ENCODE measurements at places on chromosomes 2 and 18.
A peak's percentile ranks its signal among the peaks of the same experiment; 100 is the strongest.

DNA sequence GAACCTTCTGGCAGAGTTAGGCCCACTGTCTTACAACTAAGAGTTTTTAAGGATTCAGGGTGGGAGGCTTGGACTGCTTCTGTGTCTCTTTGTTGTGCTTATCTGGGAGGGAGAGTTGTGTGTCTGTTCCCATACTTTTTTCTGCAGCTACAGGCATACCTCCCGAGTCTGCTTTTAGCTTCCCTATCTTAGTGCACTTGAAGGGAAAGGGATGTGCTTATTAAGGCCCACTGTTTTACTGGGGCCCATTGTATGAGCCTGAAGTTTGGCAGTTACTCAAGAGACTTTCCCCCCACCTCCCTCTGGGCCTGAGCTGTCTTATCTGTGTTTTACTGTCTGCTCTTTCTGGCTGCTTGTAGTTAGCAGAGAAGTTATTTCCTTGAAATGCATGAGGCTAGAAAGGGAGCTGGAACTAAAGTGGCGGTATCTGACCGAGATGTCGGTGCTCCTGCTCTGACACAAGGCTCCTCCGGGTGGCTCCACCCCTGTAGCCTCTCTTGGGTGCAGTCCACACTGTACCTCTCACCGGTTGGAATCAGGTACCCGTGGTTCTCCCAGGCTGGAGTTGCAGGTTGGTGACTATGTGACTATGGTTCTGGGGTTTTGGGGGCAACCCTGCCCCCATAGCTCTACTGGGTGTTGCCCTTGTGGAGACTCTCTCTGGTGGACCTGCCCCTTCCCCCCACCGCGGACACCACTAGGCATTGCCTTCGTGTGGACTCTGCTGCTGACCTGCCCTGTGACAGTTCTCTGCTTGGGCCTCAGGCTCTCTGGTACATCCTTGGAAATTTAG is 12.9 kb downstream of the UBR3 start:
- DNase-seq: no peak

- no peak for DNase-seq
Measured at GRCh38 chr2:238097201-238097987, 2.7 kb upstream of the ESPNL start.

GRCh38 chr2:108833219-108833618 is 46.6 kb downstream of the CCDC138 start:
- no peak for DNase-seq

- no peak for DNase-seq
Measured at GRCh38 chr18:79748321-79749180, 49.2 kb upstream of the KCNG2 start.

- no peak for DNase-seq
Measured at GRCh38 chr18:76708071-76708721, 114.2 kb upstream of the ZNF236 start.

GRCh38 chr18:13336841-13337240 is 118.3 kb downstream of the LDLRAD4 start:
- DNase-seq: no peak

DNA sequence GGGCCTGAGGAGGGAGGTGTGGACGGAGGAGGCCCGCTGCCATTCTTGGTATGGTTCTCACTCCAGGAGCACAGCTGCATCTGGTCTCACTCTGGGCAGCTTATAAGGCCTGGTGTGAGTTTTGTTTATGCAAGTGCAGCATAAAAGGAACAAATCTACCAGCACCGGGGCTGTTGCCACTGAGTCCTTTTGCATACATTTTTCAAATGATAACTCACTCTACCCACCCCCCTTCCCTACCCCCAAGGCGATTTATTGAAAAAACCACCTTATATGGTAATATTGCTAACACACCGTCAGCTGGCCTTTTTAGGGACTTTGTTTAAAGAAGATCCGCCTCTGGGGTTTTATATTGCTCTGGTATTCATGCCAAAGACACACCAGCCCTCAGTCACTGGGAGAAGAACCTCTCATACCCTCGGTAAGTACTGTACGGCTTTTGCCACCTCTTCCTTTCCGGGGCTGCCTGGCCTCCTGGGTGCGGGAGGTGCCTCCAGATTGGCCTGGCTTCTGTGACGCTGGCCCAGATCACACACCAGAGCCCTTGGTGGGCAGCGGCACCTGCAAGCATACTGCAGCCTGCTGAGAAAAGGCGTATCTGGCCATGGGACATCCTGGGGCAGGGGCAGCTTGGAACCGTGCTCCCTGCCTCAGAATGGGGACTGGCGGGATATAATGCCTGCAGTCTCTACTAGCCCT is at the start of gene ACTG2:
Gene ACTG2 (plus strand): TSS at position 378 of the 699 bp plus-strand sequence. CDS start 8,304 bp downstream, outside the sequence.
- DNase-seq: no peak

DNA sequence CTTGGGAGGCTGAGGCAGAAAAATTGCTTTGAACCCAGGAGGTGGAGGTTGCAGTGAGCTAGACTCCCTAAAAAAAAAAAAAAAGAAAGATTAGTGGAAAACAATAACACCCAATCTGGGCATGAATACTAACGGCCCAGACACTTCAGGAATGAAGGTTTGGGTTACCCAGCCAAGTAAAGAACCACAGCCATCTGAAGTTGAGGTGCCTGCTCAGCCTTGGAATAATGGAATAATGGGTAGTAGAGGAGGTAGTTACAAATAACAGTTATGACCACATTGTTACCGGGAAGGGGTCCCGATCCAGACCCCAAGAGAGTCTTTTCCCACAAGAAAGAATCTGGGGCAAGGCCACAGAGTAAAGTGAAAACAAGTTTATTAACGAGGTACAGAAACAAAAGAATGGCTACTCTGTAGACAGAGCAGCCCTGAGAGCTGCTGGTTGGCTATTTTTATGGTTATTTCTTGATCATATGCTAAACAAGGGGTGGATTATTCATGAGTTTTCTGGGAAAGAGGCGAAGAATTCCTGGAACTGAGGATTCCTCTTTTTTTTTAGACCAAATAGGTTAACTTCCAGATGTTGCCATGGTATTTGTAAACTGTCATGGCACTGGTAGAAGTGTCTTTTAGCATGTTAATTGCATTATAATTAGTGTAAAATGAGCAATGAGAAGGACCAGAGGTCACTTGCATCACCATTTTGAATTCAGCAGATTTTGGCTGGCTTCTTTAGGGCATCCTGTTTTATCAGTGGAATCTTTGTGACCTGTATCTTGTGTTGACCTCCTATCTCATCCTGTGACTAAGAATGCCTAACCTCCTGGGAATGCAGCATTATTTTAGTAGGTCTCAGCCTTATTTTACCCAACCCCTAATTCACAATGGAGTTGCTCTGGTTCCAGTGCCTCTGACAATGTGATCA is 96.2 kb upstream of the HAAO start:
- DNase-seq: no peak

DNA sequence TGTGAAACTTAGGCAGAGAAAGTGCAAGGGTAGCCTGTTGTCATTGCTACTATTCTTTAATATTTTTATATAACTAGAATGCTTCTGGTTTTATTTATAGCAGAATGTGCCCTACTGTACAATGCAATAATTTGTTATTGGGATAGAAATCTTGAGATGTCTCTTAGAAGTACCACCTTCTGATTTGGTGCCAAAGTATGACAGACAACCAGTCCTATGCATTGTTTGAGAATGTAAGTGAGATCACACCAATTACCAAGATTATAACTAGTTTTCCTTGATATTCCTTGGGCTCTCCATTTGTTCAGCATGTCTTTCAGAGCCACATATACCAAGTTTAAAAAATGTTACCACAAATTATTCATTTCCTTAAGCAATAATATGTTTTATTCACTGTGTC is 399.7 kb downstream of the CPS1 start:
- no peak for DNase-seq

DNA sequence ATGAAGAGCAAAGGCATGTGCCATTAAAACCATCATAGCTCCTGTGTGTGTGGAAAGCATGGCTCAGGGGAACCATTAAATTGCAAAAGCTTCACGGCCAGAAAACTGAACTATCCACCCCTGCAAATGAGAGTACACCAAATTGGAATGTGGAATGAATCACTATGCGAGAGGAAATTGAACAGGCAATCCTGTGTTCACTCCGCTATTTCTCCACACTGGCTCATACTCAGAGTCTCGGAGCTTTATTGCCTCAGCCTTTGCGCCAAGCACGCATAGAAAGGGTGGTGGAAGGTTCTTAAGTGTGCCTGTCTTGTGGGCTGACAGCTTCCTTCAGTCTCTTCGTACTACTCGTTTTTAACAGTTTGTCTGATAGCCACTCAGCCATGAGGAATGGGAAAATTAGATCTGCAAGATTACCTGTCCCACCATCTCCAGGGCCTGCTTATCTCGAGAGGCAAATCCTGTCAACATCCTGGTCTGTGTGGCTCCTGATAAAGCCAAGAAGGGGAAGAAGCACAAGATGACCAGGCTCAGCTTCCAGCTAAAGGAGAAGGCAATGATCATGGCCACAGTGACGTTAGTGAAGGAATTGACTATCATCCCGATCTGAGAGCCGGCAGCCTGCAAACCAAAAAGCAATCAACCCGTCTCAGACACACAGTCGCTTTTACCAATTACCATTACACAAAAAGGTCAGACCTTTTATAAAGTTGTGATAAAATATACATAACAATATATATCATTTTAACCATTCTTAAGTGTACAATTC is 34.9 kb downstream of the G6PC2 start:
- DNase-seq: peak; percentile 81

DNA sequence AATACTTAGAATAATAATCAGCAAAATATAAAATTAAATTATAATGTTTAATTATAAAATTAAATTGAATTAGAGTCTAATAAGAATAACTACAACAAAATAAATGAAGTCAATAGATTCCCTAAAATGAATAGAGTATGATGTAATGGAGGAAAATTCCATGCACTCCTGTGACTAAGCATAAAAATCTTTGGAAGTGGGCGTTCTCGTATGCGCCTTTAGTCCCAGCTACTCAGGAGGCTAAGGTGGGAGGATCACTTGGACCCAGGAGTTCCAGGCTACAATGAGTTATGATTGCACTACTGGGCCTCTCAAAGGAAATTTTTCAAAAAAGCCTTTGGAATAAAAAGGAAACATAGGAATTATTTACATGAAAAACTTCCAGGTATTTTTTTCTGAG is 955.4 kb upstream of the POU3F3 start:
- DNase-seq: no peak

DNA sequence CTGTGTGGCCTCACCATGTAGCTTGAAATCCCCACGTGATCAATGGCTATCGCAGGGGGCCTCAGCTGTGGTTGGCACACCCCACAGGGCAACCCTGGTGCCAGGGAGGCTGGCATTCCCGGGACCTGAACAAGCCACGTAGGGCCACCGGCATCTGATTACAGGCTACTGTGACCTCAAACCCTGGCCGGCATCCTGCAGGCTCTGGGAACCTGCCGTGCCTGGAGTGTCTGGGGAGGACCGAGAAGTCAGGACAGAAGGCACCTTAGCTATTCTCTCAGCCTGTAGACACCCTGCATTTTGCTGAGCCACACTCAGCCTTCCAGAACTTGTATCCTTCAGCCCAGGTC is 213.0 kb downstream of the GLI2 start:
- no peak for DNase-seq

- peak; percentile 50 for DNase-seq
Measured at GRCh38 chr2:211745295-211746097, 793.1 kb downstream of the ERBB4 start.

All from LHCN-M2 (cell line).